ENCODE measurements at places on chromosomes 1 and 21.

DNA sequence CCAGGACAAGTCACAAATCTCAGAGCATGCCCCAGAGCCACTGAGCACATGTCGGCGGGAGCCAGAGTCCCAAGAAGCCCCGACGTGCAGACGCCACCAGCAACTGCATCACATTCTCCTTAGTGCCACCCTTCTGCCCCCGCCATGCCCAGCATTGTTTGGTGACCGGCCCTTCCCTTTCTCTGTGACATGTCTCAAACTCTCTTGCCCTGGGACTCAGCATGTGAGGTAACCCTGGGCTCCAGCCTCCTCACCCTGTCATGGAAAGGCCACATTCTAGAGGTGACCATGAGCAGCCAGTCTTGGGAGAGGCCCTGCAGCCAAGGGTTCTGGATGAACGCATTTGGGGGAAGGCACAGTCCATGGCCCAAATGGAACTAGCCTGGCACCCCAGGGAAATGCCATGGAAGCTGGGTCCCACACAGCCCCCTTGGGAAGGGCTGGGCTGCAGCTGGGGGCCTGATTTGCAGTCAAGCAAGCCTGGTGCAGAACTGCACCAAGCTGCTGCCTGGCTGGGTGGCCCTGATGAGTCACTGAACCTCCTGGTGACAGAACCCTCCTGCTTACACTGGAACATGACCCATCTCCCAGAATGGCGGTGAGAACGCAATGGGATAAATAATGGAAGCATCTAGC is 94.4 kb downstream of the ITPKB start:
- no peak for DNase-seq

DNA sequence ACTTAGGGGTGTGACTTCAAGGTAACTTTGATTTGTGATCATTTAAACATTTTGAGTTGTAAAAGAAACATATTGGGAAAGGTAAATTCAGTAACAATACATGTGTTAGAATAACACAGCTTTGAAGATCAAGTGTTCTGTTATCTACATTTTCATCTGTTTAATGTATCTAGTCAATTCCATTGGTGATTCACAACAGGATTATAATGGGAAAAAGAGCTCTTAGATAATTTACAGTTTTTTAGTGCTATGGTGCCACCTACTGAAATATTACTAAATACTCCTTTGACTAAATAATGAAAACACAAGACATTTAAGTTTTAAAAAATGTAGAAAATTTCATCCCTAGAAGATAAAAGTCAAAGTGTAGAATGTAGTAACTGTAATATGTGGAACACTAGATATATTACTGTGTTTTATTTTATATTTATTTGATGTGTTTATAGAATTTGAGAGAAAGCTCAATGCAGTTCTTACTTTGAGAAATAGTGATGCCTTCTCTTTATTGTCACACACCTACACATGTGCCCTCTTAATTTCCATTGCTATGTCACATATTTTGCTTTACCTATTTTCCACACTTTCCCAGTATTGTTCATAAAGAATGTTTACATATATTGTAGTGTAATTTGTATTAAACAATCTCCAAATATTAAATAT is 47.4 kb downstream of the PTPRC start:
- no peak for DNase-seq

- DNase-seq, result peak; percentile 52
These were observed 26.1 kb downstream of the ATP5PF start for GRCh38 chr21:25708467-25709065.

GRCh38 chr1:46568461-46568891 is 17.0 kb upstream of the KNCN start:
- DNase-seq, result no peak

DNA sequence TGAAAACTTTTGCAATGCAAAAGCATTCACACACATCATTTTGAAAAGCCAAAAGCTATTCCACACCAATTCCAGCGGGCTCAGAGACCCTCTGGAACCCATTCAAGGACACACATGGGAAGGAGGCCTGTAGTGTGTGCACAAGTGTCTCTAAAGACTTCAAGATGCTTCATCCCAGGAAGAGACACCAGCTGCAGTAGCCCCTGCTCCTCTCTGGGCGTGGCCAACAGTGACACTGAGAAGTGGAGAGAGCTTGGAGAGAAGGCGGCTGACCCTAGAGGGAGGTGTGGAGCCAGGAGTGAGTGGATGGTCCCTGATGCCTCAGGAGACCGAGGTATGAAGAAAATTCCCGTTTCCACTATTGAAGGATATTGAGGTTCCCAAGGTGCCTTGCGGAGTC is 14.9 kb upstream of the TNNI1 start:
- DNase-seq, result no peak

- no peak for DNase-seq
These were observed 275.8 kb downstream of the KCTD3 start for GRCh38 chr1:215842905-215843304.

DNA sequence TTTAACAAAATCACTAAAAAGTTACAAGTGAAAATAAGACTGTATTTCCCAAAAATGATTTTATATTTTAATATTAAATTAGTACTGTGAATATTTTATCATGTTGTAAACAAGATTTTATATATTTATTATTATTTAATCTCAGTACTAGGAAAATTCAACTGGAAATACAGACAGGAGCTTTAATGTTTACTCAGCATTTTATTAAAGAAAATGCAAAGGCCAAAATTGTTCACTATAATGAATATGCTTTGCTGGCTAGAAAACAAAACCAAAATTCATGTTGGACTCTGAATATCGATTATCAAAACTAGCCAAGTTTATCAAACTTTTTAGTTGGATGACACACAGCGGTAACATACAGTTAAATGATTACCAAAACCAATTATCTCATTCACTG is 782.3 kb downstream of the AMY1C start:
- DNase-seq, result no peak

- DNase-seq, result peak; percentile 47
These were observed 1.9 kb downstream of the ITPKB start for GRCh38 chr1:226736908-226737818.

DNA sequence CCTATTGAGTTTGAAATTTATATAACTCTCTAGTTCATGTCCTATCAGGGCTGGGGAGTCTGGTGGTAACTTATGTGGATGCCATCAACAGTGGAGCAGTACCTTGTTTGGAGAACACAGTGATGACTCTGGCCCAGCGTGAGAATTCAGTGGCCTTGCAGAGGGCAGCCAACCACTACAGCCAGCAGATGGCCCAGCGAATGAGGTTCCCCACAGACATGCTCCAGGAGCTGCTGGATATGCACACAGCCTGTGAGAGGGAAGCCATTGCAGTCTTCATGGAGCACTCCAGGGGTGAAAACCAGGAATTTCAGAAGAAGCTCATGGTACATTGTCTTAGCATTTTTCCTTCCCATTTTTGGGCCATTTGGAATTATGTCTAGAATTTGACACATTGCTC is 32.0 kb upstream of the GBP6 start:
- DNase-seq, result no peak

GRCh38 chr1:41536361-41536802 is 51.9 kb upstream of the EDN2 start:
- no peak for DNase-seq

DNA sequence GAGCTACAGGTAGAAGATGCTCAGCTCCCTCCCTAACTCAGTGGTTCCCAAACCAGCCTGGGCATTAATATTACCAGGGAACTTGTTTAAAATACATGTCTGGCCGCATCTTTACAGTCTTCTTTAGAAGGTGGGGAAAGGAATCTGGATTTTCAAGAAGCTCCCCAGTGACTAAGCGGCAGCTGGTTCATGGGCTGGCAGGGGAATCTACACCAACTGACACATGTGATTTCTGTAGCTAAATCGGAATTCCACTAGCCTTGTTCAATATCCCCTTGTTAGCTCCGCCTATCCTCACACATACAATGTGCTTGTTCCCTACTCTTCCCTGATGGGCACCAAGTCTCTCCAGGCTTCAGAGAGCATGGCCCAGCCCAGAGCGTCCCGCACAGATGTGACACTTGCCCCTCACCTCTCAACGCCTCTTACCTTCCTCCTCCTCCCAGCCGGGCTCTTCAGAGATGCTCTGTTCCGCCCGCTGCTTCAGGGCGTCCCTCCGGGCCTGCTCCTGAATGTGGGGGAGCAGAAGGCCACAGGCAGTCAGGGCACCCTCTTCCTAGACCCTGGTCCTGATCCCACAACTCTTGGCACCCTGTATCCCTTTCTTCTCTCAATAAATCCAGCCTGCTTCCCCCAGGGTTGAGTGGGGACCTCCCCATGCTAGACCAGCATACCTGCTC is 15.3 kb downstream of the TSSK3 start:
- no peak for DNase-seq

- DNase-seq, result no peak
These were observed 19.3 kb upstream of the ACTL8 start for GRCh38 chr1:17735793-17736192.

- peak; percentile 51 for DNase-seq
These were observed 19.4 kb upstream of the BSDC1 start for GRCh38 chr1:32413507-32414185.

- DNase-seq, result no peak
These were observed 908 bp upstream of the ELK4 start for GRCh38 chr1:205632669-205633169.
